ENCODE measurements at places on chromosomes 1 and 21.

- DNase-seq: no peak
Measured at GRCh38 chr1:60952612-60953111, 129.7 kb upstream of the NFIA start.

DNA sequence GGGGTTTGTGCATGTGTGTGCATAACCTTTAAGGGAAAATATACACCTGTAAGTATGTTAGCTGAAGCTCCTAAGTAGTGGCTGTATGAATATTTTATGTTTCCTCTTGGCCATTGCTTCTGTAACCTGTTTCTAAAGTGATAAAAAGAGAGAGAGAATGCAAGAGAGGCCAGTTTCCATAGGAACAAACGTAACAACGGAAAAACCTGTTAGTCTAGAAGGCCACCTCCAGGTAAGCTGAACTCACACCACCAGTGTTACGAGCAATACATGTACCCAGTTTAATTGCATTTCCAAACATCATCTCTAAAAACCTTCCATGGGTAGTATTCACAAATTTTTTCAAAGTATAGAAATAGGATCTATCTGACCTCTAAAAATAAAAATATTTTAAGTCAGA is 63.1 kb downstream of the PLPPR4 start:
- no peak for DNase-seq

DNA sequence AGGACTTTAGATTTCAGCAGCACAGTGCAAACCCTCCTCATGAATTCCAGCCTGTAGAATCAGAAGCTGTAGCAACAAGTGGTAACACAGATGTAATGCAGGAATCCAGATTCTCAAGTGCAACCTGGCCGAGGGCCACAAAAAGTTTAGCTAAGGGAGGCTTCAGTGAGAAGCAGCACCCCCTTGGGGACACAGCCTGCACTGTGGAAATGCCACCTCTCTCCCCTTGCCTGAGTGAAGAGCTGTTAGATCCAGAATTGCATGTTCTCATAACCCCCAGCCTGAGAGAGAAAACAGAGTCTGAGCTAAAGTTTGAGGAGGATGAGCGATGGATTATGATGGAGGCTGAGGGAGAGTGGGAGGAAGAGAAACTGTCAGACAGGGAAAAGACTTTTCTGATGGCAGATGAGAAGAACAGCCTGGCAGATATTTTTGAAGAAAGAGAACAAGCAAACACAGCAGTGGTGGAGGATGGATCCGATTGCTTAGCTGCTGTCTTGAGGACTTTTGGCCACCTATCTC is 80.5 kb upstream of the BMP8A start:
- DNase-seq: peak; percentile 91

DNA sequence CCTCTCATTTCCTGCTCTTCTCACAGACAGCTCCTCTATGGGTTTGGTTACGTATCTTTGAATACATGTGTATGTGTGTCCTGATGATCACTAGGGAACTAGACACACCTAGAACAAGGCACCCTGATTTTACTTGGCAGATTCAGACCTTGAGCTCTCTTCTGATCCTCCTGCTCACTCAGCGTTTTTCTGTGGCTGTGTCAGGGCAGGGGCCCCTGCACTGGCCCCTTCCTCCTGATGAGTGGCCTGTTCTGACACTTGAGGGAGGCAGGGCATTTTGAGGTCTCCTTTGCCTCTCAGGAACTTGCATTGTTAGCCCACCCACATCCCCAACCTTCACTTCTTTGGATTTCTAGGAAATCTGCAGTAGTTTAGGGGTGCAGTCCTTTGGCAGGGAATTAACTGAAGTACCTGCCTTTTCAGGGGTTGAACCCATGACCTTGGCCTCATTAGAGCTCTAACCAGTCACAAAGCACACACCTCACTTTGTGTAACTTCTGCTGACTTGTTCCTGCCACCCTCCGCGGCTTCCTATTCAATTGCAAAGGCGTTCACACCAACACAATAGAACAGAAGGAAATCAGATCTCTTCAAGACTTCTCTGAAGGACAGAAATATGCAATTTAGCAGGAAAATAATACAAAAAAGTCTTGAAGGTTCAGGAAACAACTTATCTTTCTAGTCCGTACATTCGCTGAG is 8.8 kb downstream of the SMYD2 start:
- DNase-seq: no peak

- DNase-seq: no peak
Measured at GRCh38 chr1:115089420-115090185, at the start of gene TSPAN2. TSS of gene TSPAN2 (minus strand) at chr1:115089503. CDS start at chr1:115089432, 71 bp downstream.

- no peak for DNase-seq
Measured at GRCh38 chr21:25501996-25502665, 105.2 kb downstream of the MRPL39 start.

Data from fibroblast of skin of left quadriceps (primary cell).